Prostate gland (tissue), 2 donors: ENCODE measurements at places on chromosomes 6 and 20. TPM values are rescaled to one million over a fixed set of nuclear protein-coding genes. Genes with fewer than 3 reads are reported as not detected.

GRCh38 chr6:84457276-84457675 lies 229.8 kb upstream of the CEP162 start:
- H3K4me1 ChIP-seq: no peaks in the 10 kb centered on the region
- no peak overlapping the region for H3K4me3 ChIP-seq
- no peaks in the 10 kb centered on the region for H3K27me3 ChIP-seq
- H3K36me3 ChIP-seq: no peaks in the 10 kb centered on the region

- no peaks in the 10 kb centered on the region for H3K27me3 ChIP-seq
- no peak overlapping the region for H3K27ac ChIP-seq
- DNase-seq: peak; percentile 26
- H3K36me3 ChIP-seq: no peaks in the 10 kb centered on the region
- no peak overlapping the region for H3K4me3 ChIP-seq
Observed at GRCh38 chr6:33430991-33431879, 11.4 kb downstream of the SYNGAP1 start.

DNA sequence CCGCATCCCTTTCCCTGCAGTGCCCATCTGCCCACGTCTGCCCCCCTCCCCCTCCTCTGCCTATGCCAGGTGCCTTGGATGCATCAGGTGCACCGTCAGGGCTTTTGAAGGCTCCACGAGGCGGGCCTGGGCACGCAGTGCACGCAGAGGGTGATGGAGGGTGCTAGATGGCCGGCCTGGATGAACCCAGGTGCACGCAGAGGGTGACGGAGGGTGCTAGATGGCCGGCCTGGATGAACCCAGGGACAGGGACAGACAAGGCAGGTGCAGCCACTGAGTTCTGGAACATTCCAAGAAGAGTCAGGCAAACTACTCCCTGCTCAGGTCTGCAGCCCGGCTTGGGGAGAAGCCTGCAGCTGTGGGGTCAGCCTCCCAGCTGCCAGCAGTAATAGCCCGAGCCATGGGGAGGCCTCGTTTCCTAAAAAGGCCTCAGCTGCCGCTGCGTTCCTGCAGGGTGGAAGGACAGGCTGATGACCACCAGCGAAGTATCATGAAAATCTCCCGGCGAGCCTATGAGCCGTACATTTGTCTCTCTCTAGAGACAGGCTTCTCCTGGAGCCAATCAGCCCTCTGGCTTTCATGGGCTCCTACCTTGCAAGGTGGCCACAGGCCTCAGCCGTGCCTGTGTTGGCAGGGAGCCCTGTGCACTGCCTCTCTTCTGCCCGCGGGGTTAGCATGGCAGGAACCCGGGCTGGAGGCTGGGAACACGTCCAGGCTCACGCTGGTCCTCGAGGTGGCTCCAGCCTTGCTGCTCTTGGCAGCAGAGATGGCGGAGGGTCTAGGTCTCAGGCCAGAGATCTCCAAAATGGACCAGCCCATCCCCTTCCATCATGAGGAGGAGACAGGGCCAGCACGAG lies 29.6 kb downstream of the NTSR1 start:
- no peaks in the 10 kb centered on the region for H3K4me1 ChIP-seq
- no peak for DNase-seq
- no peak overlapping the region for H3K4me3 ChIP-seq
- H3K27me3 ChIP-seq: peaks cover 4% of the 10 kb centered on the region
- H3K27ac ChIP-seq: no peak overlapping the region

ARMC12 gene
- 1.7 TPM for total RNA-seq

FAM209B gene
- total RNA-seq: not detected

ECT2L gene
- total RNA-seq: not detected
